ENCODE measurements at places on chromosomes 6 and 20. TPM values are rescaled to one million over a fixed set of nuclear protein-coding genes. Genes with fewer than 3 reads are reported as not detected.

- no peak for DNase-seq
Observed at GRCh38 chr20:49671433-49671832, 42.2 kb downstream of the B4GALT5 start.

GRCh38 chr6:16007146-16007545 is 121.7 kb upstream of the MYLIP start:
- no peak for DNase-seq

Gene OPN5
- 1.4 TPM for polyA plus RNA-seq

DNA sequence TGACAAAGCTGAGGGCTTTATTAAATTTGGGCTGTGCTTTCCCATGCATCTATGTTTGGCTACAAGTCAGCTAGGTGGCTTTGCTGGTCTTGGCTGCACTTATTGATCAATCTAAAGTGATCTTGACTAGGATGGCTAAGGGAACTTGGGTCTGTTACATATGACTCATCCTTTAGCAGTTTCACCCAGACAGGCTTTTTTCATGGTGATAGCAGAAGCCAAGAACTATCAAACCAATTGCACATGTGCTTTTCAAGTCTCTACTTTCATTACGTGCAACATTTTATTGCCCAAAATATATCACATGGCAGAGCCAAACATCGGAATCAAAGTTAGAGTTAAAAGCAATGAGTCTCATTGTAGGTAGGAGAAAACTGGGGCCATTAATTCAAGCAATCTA is 626.3 kb downstream of the TENT5A start:
- no peak for DNase-seq

DNA sequence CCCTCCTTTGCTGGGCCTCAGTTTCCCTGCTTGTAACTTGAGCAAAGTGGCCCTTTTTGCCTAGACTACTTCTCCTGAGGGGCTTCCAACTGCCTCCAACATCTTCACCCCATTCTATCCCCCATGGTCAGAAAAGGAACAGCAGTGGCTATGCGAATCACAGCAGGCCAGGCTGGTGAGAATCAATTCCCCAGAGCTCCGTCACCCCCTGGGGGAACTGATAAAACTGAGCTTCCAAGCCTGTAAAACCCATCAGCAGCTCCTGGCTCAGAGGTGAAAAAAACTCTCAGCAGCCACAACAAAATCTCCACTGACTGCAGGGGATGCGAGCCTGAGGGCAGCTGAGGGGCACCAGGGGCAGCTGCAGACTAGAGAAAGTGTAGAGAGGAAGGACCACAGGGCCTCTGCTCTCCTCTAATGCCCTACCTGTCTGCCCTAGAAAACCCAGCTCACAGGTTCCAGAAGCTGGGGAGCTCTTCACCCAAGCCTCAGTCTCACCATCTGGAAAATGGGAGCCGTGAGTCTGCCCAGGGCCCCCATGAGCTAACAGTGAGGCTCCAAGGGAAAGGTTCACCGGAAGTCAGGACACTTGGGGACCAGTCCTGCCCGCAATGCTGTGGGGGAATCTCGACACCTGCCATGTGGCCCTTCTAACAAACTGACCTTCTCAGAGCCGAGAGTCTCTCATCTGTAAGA is 120.6 kb downstream of the GRM4 start:
- DNase-seq = no peak

Gene CBFA2T2
- 36.9 TPM for polyA plus RNA-seq

Gene SDCBP2
- polyA plus RNA-seq = 1.7 TPM

- no peak for DNase-seq
Observed at GRCh38 chr20:3927486-3928291, 38.5 kb downstream of the PANK2 start.
